Pons (tissue), 1 donor: ENCODE measurements at places on chromosomes 12 and 14.
A peak's percentile ranks its signal among the peaks of the same experiment; 100 is the strongest.

- no peak for DNase-seq
These were observed 236.4 kb downstream of the VRK1 start for GRCh38 chr14:97033556-97034081.

DNA sequence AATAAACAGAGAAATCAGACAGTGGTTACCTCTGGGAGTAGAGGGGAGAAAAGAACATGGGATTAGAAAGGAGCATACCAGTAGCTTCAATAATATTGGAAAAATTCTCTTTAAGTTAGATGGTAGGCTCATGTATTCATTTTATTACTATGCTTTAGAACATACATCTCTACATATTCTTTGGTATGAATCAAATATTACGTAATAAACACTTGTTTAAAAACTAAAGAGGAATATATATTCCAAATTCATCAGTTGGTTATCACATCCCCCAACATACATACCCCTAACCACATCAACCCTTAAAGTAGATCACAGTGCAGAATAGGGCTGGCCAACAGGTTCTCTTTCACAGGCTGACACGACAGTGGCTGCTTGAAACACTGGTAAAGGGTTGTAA is 5.6 kb downstream of the RPAP3 start:
- DNase-seq = no peak

DNA sequence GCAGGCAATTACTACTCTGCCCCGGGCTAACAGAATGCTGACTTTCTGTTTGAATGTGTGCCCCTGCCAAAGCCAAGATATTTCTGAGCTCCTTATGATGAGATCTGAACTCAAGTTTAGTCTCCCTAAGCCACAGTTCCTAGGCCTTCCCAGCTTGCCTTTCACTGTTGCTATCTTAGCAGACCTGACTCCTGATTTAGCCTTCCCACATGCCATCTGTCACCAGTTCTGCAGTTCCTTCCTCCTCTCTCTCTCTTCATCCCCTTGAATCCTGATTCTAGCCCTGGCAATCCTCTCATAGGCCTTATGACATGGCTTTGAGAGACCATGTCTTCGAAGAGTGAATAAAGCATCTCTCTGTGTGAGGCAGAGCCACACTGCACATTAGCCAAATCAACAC is 12.5 kb upstream of the SAMD4A start:
- no peak for DNase-seq

DNA sequence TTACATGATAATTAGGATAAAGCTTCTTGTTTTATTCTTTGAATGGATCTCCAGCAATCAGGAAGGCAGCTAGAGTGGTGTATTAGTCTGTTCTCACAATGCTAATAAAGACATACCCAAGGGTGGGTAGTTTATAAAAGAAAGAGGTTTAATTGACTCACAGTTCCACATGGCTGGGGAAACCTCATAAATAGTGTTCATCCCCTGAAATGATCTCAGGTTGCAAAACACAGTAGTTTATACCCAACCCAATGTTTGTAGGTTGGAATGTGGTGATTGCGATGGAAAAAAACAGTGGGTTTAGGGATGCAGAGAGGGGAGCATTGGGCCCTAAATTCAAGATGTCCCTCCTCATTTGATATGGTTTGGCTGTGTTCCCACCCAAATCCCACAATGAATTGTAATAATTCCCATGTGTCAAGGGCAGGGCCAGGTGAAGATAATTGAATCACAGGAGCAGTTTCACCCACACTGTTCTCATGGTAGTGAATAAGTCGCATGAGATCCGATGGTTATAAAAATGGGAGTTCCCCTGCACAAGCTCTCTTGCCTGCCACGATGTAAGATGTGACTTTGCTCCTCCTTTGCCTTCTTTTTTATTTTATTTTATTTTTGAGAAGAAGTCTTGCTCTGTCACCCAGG is 11.5 kb downstream of the MUCL1 start:
- no peak for DNase-seq

DNA sequence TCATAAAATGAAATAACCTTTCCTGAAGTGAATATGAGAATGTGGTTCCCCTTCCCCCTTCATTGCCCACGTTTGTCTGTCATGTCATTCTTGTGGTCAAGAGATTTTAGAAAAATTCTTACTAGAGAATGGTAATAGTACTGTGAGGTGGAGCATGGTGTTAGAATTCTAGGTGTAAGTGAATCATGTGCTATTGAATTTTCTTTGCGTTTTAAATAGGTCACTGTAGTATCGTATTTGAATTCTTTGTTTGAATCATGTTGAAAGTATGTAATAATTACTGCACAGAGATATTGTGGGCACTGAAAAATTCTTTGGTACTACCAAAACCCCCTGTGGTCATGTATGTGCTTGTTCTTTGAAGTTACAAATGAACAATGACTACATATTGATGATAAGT is 49.9 kb downstream of the FUT8 start:
- DNase-seq = no peak

DNA sequence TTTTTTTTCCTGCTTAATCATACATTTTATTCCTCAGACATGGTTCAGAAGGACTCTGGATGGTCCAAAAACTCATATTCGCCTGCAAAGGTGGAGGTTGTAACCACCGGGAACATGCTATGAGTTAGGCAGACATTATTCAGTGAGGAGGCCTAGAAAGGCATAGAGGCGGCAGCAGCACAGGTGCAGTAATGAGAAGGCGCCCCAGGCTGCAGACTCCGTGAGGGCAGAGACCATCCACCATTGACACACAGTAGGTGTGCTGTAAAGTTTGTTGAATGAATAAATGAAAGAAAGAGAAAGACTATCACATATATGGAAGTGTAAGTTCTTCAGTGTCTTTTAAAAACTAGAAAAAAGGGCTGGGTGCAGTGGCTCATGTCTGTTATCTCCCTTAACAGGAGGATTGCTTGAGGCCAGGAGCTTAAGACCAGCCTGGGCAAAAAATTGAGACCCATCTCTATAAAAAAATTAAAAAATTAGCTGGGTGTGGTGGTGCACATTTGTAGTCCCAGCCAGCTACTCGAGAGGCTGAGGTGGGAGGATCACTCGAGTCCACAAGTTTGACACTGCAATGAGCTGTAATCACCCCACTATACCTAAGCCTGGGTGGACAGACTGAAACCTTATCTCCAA is 34.5 kb upstream of the PTGR2 start:
- DNase-seq = no peak

- DNase-seq = peak; percentile 31
These were observed 29.8 kb upstream of the PYGL start for GRCh38 chr14:50974118-50974517.

- DNase-seq = no peak
These were observed 58.0 kb upstream of the GSC start for GRCh38 chr14:94827711-94828447.

GRCh38 chr12:116677202-116677661 is 60.6 kb downstream of the SPRING1 start:
- DNase-seq = no peak

- DNase-seq = no peak
These were observed 201.2 kb downstream of the NTF3 start for GRCh38 chr12:5633106-5633505.

DNA sequence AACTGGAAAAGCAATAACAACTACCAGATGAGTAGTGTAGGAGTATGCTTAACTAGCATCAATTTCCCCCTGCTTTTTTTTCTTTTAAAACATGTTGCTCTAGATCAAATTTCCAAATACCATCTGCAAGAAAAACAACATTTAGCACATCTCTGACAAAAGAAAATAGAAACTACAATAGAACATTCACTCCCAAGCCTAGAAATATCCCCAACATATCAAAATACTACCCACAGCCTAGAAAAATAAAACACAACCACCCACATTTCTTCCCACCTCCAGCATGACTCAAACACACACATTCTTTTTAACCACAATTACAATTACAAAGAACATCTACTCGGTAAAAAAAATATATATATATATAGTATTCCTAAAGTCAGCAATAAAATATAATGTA is 120.0 kb downstream of the PPFIA2 start:
- no peak for DNase-seq

DNA sequence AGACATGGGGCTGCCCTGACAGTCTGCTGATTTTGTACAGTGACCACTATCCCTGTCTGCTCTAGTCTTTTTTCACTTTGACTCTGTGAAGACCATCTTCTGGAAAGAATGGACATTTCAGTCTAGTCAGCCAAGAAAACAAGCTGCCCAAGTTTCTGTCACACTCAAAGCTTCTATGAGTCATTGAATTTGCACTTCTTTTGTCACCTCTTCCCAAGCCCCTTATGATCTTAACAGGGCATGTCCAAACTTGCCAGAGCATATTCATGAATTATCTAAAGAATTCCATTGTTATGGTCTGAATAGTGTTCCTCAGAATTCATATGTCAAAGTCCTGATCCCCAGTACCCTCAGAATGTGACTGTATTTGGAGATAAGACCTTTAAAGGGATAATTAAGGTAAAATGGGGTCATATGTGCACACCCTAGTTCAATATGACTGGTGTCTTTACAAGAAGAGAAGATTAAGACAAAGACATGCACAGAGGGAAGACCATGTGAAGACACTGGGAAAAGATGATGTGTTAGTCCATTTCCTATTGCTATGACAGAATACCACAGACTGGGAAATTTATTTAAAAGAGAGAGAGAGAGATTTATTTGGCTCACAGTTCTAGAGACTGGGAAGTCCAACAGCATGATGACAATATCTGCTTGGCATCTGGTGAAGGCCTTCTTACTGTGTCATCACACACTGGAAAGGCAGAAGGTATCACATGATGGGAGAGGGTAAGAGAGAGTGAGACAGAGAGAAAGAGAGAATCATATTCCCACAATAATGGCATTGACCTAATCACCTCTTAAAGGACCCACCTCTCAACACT is 242.6 kb downstream of the BTG1 start:
- DNase-seq = no peak

DNA sequence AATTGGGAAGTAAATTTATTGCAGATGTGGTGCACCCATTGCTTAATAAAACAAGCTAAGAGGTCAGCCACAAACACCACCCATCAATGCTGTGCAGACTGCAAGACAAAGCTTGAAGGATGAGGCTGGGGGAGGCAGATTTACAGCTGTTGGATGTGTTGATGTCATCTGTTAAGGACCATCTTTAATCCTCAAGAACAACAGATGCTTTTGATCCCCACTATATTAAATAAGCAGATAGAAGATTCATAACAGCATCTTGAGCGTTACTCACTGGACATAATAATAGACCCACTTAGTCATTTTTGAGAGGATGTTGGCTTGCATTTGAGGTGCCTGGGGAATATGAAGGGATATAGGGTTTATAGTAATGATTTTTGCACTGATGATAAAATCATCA is 58.8 kb downstream of the GPR68 start:
- DNase-seq = no peak

DNA sequence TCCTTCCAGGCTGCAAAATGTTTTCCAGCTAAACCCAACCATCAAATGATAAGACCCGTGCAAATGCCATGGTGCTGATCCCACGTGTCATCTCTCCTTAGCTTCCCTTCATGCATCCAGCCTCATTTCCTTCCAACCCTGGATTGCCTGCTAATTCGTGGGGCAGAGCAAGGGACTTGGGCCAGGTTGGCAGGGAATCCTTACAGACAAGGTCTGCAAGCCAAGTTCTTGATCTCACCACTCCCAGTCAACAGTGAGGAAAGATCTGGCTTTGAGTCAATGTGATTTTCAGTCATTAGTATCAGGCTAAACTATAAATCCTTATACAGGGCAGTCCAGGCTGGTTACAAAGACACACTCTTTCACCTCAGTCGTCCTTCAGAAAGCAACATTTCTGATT is 150.9 kb downstream of the ANO2 start:
- no peak for DNase-seq

DNA sequence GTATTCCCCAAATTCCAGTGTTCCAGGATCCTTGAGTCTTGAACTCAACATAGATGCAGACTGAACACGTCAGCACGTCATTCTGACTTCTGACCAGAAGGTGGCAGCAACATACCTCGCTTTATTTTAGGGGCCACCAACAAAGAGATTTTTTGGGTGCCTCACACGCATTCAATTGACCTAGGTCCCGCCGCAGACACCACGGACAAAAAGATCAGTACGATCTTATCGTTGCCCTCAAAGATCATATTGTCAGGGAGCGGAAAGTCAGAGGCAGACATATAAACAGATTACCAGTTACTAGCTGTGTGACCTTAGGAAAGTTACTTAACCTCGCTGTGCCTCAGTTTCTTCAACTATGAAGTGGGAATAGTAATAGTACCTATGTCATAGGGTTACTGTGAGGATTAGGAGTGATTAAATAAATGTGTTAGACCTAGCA is 6.5 kb upstream of the PRPH start:
- DNase-seq = peak; percentile 69

DNA sequence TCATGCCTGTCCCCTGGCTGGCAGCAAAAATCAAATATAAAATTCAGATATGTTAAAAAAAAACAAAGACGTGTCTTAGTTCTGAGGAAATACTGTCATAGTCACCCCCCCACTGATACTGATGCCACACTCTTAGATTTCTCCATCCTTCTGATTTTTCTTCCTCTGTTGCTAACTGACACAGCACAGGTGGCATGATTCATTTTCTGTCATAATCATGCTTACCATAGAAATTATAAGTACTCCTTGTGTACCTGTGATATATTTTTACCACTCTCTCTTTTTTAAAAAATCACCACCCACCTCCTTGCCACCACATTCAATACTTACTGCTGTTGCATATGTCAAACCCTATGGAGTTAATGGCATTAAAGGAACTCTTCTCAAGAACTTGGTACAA is 209.2 kb downstream of the PPM1H start:
- no peak for DNase-seq

DNA sequence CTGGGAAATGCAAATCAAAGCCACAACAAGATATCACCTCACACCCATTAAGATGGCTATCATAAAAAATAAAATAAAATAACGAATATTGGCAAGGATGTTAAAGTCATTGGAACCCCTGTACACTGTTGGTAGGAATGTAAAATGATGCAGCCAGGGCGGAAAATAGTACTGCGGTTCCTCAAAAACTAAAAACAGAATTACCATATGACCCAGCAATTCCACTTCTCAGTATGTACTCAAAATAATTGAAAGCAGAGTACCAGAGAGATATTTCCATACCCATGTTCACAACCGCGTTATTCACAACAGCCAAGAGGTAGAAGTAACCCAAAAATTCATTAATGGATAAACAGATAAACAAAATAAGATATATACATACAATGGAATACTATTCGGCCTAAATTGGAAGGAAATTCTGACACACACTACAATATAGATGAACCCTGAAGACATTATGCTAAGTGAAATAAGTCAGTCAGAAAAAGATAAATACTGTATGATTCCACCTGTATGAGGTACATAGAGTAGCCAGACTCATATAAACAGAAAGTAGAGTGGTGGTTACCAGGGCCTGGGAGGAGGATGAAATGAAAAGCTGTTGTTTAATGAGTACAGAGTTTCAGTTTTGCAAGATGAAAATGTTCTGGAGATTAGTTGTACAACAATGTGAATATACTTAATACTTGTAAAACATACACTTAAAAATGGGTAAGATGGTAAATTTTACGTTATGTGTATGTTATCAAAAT is 84.6 kb downstream of the TXNDC16 start:
- no peak for DNase-seq

DNA sequence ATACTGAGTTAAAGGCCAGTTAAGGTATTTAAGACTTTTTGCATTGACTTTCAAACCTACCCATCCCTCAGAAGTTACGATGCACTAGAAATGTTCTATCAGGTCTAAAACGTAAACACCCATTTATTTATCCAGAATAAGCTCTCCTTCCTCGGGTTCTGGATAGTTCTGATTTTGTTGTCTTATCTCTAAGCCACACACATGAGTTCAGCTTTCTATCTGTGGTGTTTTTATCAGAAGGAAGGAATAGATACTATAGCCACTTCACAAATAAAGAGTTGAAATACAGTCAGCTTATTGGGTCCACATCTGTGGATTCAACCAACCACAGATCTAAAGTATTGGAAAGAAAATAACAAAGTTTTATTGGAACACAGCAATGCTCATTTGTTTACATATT is 5.4 kb downstream of the SFSWAP start:
- no peak for DNase-seq
